Bronchial epithelial cell (primary cell): ENCODE measurements at places on chromosomes 4 and X. TPM values are rescaled to one million over a fixed set of nuclear protein-coding genes. Genes with fewer than 3 reads are reported as not detected.
A peak's percentile ranks its signal among the peaks of the same experiment; 100 is the strongest.

The XAGE1A gene
- total RNA-seq, result not detected in 2 replicates

The TMPRSS11D gene
- 8.7 and 15.1 TPM in 2 replicates for total RNA-seq

DNA sequence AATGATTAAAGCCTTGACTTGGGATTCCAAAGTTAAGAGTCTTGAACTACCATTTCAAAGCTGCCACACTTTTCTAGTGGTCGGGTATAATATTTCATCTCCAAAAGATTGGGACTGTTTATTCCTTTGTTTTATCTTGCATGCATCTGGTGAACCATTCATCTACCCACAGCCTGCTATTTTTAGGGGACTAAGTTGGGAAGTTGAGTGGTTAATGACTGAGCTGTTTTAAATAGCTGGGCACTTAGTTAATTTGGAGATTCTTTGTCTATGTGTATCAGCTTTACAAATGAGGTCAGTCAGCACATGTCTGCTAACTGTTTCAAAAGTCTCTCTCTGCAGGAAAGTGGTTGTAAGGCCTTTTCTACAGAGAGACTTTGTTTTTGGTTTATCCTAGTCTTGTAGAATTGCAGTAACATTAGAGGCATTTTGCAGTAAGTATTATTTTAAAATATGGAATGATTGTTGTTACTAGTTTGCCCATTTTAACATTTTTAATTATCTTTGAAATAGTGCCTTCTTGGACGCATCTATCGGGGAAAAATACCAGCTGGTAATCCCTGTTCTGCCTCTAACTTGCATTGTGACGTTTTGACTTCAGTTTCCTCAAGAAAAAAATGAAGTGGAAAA, 8.2 kb downstream of the BMP2K start:
- DNase-seq, result peak; percentile 27

GRCh38 chrX:6184900-6185515, 43.7 kb downstream of the NLGN4X start:
- peak; percentile 70 for DNase-seq

GRCh38 chrX:153816831-153817690, 13.3 kb downstream of the PDZD4 start:
- no peak for DNase-seq
